ENCODE measurements at places on chromosomes 5 and 9. TPM values are rescaled to one million over a fixed set of nuclear protein-coding genes. Genes with fewer than 3 reads are reported as not detected.

DNA sequence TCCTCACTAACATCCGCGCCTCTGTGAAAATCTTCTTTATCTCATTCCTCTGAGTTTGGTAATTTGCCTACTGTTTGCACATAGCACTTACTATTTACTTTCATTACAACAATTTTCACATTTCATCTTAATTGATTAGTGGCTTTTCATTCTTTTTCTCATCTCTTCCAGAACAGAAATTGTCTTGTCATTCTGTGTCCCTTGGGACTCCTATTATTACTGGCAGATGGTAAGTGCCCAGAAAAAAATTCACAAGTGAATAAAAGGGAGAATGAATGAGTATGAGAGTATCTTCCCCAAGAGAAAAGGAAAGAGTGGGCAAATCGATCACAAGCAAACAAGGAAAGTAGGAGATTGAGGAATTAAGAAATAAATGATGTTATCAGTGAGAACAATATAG, 876.1 kb downstream of the TLE4 start:
- no peaks in the 10 kb centered on the region for H3K27me3 ChIP-seq
- no peaks in the 10 kb centered on the region for H3K4me1 ChIP-seq
- no peak overlapping the region for H3K4me3 ChIP-seq

DNA sequence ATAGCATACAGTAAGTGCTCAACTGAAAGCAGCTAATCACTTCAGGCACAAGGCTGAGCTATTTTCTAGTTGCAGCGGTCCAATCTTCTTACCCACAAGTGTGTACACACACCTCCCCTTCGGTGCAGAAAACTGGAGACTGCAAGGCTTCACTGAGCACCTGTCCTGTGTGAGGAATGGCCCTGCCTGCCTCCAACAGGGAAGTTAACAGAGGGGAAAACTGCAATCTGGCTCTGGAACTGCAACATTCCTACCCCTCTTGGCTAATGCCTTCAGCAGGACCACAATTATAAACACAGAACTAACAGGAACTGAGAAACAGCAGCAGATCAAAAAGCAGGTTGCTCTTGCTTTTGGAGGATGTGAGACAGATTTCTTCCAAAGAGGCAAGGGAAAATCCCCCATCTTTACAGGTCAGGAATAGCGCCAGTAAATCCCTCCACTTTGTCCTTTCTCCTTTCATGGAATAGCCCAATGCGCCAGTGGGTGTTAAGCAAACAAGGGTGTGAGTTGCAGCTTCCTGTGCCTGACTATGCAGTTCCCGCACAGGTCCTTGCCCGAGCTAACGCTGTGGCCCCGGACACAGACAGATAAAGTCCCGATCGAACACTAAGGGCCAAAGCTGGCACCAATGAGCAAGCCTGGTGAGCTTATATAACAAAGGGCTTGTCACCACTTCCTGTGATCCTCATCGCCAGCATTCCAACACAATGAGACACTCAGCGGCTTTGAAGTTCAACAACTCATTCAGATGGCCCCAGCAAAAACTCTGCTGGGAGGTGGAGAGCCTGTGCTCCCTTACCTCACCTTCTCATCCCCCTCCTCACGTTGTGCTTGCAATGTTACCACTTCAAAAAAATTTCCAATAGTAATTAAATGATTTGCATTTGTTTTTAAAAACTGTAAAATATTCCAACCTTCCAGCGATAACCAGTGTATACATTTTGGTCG, 21.5 kb downstream of the SHB start:
- no peak for DNase-seq
- H3K36me3 ChIP-seq = no peaks in the 10 kb centered on the region
- no peaks in the 10 kb centered on the region for H3K27me3 ChIP-seq
- no peak overlapping the region for H3K4me3 ChIP-seq
- H3K4me1 ChIP-seq = peaks cover 6% of the 10 kb centered on the region

DNA sequence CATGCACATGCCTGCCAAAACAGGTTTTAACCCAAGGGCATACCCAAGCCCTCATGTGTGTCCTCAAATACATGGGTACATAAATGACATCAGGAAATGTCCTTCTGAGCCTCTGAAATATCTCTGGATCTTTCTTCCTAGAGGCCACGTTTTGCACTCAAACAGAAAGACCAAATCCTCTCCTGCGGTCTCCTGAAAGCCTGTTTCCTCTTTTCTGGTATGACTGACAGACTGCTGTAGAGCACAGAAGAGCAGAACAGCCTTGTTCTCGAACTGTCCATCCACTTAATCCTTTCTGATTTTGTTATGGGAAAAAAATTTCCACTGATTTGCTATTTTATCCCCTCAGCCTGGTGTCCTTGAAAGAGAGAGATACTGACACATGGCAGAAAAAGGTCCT, 107.2 kb downstream of the ASTN2 start:
- H3K4me3 ChIP-seq = no peak overlapping the region
- H3K4me1 ChIP-seq = no peaks in the 10 kb centered on the region
- H3K27ac ChIP-seq = no peak overlapping the region
- no peak for DNase-seq
- no peaks in the 10 kb centered on the region for H3K36me3 ChIP-seq
- H3K27me3 ChIP-seq = no peaks in the 10 kb centered on the region

DNA sequence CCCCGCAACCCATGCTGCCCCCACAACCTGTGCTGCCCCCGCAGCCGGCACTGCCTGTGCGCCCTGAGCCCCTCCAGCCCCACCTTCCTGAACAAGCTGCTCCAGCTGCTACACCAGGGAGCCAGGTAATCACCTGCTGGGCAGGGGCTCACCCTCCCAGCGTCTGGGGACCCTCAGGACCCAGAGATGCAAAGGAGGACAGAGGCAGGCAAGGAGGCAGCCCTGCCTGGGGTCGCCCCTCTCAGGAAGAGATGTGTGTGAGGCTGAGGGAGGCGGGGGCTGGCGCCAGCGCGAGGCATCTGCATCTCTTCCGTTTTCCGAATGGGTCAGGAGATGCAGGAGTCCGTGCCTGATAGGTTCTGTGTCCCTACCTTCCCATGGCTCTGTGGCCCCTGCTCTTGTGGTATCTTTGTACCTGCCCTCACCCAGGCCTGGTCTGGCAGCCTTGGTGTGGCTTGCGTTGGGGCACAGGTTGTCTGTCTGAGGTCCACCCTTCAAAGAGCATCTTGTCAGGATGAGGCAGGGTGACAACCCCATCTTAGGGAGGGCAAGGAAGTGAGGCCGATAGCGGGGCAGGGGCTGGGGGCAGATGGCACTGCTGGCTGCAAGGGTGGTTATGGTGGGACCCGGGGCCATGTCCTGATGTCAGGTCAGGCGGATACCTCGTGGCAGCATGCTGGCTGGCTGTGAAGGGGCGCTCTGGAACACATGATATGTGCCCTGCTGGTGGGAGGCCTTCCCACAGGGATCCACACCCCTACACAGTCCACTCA, 75.7 kb downstream of the WNK2 start:
- no peaks in the 10 kb centered on the region for H3K27me3 ChIP-seq
- H3K27ac ChIP-seq = no peak overlapping the region
- no peak for DNase-seq

DNA sequence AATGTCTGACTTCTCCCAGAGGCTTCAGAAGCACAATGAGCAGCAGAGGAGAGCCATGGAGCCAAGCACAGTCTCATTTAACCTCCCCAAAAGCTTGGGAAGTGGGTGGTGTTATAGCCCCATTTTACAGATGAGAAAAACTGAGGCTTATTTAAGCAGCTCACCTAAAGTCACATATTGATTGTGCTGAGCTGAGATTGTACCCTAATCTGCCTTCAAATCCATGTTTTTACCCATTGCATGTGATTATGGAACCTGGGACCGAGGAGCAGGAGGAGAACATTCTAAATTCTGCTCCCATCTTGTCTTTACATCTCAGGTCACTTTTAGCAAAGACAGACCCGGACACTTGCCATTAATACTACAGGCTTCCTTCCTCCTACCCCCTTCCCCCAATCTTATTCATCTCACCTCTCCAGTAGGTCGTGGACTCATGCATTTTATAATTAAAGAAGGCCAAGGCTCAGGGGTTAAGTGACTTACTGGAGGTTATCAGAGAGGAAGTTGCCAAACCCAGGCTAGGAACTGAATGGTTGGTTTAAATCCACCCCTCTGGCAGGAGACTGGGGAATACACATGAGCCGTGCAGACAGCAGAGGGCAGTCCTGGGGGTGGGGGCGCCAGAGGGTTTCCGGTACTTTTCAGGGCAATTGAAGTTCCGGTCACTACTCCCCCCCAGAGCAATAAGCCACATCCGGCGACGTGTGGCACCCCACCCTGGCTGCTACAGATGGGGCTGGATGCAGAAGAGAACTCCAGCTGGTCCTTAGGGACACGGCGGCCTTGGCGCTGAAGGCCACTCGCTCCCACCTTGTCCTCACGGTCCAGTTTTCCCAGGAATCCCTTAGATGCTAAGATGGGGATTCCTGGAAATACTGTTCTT, 51.0 kb upstream of the IL17B start:
- H3K4me1 ChIP-seq = peaks cover 3% of the 10 kb centered on the region
- no peak overlapping the region for H3K4me3 ChIP-seq

DNA sequence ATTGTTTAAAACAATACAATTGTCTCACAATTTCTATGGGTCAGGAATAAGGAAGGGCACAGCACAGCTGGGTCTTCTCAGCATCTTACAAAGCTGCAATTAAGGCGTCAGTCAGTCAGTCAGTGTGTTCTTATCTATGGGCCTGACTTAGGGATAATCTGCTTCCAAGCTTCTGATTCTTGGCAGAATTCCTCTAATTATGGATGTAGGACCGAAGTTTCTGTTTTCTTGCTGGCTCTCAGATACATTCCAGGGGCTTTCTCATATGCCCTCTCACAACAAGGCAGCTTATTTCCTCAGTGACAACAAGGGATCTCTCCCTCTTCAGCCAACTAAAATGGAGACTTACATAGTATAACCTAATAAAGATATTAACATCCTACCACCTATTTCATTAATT, 1925.3 kb upstream of the ACO1 start:
- H3K27ac ChIP-seq = no peak overlapping the region
- H3K4me3 ChIP-seq = no peak overlapping the region
- DNase-seq = no peak
- no peaks in the 10 kb centered on the region for H3K4me1 ChIP-seq
- no peaks in the 10 kb centered on the region for H3K27me3 ChIP-seq
- H3K36me3 ChIP-seq = no peaks in the 10 kb centered on the region

- no peaks in the 10 kb centered on the region for H3K4me1 ChIP-seq
- no peak for DNase-seq
- H3K27ac ChIP-seq = no peak overlapping the region
- H3K36me3 ChIP-seq = no peaks in the 10 kb centered on the region
- H3K4me3 ChIP-seq = no peak overlapping the region
- peaks cover 13% of the 10 kb centered on the region for H3K27me3 ChIP-seq
Measured at GRCh38 chr9:7358876-7359275, 440.7 kb downstream of the DMAC1 start.

- peaks cover 3% of the 10 kb centered on the region for H3K4me1 ChIP-seq
- no peak overlapping the region for H3K27ac ChIP-seq
- H3K27me3 ChIP-seq = peaks cover 1% of the 10 kb centered on the region
- no peaks in the 10 kb centered on the region for H3K36me3 ChIP-seq
- H3K4me3 ChIP-seq = no peak overlapping the region
Measured at GRCh38 chr5:149666212-149666852, 63.8 kb upstream of the PPARGC1B start.

DNA sequence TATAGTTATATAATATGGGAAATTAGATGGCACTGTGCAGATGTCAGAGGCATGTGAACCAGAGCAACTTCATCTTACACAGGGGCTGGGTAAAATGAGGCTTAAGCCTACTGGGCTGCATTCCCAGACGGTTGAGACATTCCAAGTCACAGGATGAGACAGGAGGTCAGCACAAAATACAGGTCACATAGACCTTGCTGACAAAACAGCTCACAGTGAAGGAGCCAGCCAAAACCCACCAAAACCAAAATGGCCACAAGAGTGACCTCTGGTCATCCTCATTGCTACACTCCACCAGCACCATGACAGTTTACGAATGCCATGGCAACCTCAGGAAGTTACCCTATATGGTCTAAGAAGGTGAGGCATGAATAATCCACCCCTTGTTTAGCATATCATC, 479.4 kb downstream of the TLR4 start:
- H3K4me3 ChIP-seq = no peak overlapping the region
- no peaks in the 10 kb centered on the region for H3K27me3 ChIP-seq
- H3K4me1 ChIP-seq = no peaks in the 10 kb centered on the region
- H3K36me3 ChIP-seq = no peaks in the 10 kb centered on the region

GRCh38 chr5:140628711-140629110, 4.3 kb downstream of the CD14 start:
- H3K27ac ChIP-seq = no peak overlapping the region
- H3K4me3 ChIP-seq = no peak overlapping the region
- peaks cover 18% of the 10 kb centered on the region for H3K4me1 ChIP-seq
- no peak for DNase-seq

- no peak for DNase-seq
- no peak overlapping the region for H3K27ac ChIP-seq
- H3K4me1 ChIP-seq = peaks cover 10% of the 10 kb centered on the region
- no peak overlapping the region for H3K4me3 ChIP-seq
- H3K36me3 ChIP-seq = peaks cover 28% of the 10 kb centered on the region
Measured at GRCh38 chr9:33372900-33373299, 29.5 kb downstream of the AQP7 start.

DNA sequence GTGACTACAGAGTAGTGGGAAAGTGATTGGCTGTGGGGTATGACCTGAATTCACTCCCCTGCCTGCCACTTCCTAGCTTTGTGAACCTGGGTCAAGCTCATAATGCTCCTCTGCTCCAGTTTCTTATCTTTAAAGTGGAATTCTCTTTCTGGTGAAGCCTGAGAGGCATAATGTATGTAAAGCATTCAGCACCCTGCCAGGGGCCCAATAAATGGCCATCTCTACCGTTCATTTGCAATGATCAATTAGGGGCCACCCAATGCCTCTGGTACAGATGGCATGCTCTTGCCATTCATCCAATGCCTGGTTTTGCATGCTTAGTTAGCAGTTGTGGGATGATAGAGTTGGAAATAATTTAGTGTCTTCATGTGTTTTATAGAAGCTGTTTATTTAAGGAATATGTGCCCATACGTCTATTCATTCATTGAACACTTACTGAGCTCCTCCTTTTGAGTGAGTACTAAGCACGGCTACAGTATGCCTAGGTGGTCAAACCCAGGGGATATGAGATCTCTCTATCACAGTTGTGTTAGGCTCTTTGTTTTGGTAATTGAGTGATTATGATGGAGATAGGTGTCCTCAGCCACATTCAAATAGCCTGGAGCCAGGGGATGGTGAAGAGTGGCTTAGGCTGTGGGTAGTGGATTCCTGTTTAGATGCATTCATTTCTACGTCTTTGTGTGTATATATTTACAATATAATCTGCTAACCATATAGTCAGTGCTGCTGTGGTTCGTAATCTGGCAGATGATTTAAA, 15.3 kb downstream of the ZNF462 start:
- H3K27me3 ChIP-seq = no peaks in the 10 kb centered on the region
- no peaks in the 10 kb centered on the region for H3K4me1 ChIP-seq
- H3K36me3 ChIP-seq = no peaks in the 10 kb centered on the region
- no peak overlapping the region for H3K27ac ChIP-seq
- no peak overlapping the region for H3K4me3 ChIP-seq

The GALNT12 gene
- total RNA-seq = 2.3 TPM

The EQTN gene
- not detected for total RNA-seq

The OTULINL gene
- 17.0 TPM for total RNA-seq

The AGXT2 gene
- not detected for total RNA-seq

The ZNF879 gene
- 2.3 TPM for total RNA-seq

The ARHGEF39 gene
- total RNA-seq = 12.3 TPM

The TMEM8B gene
- 3.4 TPM for total RNA-seq

The INSL6 gene
- not detected for total RNA-seq
